ENCODE measurements at places on chromosomes 5 and 9.

DNA sequence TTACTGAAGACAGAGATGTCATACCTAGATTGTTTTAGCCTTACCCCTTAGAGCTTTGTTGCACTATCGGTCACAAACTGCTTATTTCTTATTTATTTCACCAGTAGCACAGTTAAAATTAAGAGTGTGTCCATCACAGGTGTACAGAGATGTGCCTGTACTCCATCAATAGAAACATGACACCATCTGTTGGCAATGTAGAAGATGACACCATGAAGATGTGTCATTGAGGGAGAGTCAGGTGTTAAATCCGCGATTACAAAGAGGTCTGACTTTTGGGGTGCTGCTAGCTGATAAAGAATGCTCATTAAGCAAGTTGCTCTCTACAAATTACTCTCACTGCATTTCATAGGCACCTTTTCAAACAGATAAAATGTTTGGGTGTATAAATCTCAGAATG is 164.4 kb downstream of the SMARCA2 start:
- no peak for DNase-seq

DNA sequence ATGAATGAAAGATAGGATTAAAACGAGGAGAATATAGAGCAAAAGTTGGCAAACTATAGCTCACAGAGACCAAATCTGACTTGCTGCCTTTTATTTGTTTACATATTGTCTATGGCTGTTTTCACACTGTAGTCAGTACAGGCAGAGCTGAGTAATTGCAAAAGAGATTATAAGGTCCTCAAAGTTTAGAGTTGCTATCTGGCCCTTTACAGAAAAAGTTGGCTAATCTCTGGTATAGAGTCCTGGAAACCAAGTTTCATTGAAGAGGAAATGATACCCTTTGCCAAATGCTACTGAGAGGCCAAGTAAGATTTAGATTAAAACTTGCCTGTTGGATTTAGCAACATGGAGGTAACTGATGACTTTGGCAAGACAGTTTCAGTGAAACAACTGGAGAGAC is 36.0 kb downstream of the LYRM7 start:
- no peak for DNase-seq

DNA sequence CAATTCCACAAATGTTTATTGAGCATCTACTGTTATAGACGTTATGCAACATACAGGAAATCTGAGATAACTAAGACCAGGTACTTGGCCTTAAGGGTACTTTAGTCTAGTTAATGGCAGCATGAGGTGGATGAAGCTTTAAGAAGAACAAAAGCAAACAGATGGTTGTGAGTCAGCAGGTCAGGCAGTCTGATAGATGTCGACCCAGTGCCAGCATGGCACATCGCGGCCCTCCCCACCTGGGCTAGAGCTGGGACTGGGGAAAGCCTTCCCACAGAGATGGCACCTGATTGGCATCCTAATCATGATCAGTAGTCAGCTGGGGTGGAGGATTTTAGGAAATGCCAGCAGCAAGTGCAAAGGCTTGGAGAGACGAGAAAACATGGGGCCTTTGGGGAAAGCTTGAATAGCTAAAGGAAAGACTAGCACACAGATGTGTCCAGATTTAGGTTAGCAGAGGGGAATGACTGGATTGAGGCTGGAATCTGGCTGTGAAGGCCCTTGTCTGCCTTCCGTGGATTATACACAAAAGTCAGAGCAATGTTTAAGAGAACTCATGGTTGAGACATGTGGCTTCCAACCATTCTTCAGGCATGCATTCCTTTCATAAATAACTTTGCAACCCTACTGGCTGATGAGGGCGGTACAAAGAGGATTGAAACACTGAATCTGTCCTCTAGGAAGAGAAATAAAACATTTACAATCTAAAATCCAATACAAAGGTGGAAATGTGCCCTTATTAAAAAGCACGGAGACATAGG is 395.4 kb upstream of the WWC1 start:
- DNase-seq = no peak

DNA sequence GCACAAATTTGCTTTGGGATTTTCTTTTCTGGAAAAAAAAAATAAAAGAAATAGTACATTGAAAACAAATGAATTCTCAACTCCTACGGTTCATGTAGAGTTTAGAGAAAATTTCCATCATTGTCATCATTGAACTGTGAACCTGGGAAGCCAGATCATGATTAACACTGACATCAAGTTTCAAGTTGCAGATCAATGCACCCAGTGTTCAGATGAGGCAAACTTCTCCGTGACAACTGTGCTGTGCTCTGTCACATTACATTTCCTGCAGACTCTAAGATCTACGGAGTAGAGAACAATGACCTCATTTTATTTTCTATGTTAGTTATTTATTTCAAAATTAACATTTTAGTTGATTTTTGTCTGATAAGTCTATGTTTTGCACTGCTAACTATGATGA is 99.7 kb downstream of the MAP1B start:
- DNase-seq = no peak

DNA sequence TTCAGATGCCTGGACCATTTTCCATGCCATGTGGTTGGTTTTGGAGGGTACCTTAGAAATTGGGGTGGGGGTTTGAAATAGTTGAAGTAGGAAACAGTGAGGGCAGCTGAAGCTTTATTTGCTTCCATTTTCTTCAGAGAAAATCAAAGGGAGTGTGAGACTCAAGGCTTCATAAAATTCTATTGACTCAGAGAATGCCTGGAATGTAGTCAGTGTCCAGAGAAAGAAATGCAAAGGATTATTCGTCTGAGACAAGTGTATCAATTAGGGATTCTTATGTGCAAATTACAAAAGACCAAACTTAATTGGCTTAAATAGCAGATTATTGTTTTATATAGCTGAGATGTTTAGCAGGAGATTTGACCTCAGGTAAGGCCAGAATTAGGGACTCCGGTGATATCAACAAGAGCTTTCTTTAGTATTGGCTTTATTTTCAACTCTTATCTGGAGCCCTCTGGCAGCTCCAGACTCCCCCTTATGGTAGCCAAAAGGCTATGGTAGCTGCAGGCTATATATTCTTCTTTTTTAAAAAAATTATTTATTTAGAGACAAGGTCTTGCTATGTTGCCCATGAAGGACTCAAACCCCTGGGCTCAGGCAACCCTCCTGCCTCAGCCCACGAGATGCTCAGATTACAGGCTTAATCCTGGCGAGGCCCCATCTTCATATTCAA is 38.9 kb downstream of the PTTG1 start:
- no peak for DNase-seq

DNA sequence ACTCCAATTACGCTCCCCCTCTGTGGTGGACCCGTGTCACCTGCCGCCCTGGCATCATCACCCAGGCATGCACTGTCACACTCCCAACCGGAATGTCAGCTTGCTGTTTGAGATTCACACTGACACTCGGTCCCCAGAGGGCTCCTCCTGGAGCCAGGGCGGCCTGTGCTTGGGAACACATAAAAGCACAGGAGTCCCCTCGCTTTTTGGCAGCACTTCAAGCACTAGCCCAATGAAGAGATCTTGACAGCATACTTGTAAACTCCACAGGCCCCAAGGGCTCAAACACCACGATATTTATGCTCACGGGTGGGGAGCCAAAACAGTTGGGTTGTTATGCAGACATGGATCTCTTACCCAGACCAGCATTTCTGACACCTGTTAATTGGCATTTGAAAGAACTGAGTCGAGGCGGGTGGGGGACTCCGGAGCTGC is 90.8 kb upstream of the EGFLAM start:
- no peak for DNase-seq

GRCh38 chr9:35656348-35656747 is 1.5 kb downstream of the RMRP start:
- DNase-seq = no peak

GRCh38 chr9:105259731-105260612 is 15.5 kb downstream of the SLC44A1 start:
- DNase-seq = no peak

DNA sequence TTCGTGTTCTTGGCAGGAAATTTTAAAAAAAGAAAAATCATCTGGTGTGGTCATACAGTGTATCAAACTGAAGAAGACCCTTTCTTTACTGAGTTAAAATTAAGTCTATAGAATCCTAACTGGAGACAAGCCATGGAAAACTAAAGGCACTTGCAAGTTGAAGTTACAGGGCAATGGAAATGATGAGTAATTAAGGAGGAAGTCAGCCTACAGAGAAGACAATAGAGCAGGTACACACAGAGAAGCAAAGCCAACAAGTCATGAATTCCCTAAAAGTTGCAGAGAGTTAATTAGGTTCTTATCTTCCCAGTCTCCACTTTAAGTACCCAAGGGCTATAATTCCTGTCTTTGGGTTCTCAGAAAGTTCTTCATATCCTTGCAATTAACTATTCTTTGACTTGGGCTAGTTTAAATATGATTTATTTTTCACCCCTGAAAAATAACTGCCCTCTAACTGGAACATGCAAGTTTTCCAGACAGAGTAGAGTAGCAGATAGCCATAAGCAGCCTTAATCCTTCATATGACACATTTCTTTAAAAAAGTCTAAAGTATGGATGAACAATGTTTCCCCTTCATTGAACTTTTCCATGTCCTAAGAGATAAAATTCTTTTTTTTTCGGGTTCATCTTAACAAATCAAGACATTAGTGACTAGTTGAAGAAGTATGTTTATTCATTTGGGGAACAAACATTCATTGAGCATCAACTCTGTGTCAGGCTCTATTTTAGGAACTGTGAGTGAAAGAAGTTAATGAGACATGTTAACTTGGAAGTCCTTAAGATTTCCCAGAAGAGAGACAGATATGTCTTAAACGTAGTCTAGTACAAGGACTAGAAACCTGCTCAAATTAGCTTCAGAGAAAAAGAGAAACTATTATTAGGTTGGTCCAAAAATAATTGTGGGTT is 5.2 kb upstream of the ITGA2 start:
- no peak for DNase-seq

- no peak for DNase-seq
These were observed 262.5 kb downstream of the DOCK8 start for GRCh38 chr9:477193-477592.

DNA sequence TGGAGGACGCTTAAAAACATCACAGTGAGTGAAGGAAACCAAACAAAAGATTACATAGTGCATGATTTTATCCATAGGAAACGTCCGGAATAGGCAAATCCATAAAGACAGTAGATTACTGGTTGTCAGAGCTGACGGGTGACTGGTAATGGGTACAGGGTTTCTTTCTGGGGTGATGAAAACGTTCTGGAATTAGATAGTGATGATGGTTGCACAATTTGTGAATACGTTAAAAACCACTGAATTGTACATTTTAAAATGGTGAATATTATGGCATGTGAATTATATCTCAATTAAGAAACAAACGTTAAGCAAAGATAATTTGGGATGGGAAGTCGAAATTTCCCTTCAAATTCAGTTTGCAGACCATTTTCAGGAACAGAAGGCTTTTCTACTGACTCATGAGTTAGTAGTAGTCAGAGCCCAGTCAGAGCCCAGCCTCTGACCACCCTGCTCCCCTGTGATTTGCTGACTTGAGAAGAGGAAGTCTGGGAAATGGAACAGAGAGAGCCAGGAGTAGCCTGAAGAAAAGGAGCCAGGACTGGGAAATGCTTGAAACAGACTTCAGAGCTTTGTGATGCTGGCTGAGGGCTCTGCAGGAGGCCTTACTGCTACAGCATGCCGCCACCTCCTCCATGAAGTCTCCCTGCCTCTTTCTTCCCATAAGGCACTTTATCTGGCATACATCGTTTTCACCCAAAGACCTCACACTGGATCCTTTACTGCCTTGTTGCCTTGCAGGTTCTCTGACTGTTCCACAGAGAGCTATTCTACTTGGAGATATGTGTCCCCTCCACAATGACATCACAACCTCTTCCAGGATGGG is 46.4 kb upstream of the CTNNA1 start:
- no peak for DNase-seq

GRCh38 chr9:86285261-86285660 is 2.9 kb upstream of the ISCA1 start:
- DNase-seq = no peak

GRCh38 chr5:103475629-103476240 is 86.9 kb downstream of the NUDT12 start:
- DNase-seq = no peak

DNA sequence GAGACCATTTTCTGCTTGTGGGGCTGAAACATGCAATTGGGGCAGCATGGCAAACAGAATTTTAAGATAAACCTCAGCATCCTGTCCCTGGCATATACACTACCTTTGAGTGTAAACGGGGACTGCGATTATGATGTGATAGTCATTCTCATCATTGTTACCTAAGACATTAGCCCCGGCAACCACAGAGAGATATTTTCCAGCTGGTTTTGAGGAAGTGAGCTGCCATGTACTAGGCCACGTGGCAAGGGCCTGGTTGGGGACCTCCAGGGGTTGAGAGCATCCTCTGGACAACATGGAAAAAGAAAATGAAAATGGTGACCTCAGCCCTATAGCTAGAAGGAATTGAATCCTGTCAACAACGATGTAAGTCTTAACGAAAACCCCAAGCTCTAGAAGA is 623.6 kb upstream of the CDH18 start:
- DNase-seq = no peak

GRCh38 chr9:87039809-87040392 is 92.6 kb upstream of the GAS1 start:
- no peak for DNase-seq

DNA sequence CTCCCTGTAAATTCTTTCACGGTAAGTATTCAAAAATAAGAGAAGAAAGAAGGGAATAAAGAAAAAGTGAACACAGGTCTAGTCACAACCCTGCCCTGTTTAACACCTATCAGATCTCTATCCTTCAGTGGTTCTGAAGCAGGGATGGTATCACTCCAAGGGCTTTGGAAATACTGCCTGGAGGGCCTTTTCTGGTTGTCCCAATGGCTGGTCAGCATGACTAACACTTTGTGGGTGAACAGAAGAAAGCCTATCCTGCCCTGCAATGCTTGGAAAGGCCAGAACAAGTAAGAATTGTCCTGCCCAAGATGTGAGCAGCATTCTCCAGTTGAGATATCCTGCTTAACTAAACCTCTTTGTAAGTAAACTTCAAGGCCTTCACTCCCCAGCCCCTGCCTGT is 124.9 kb downstream of the TMEM167A start:
- no peak for DNase-seq

GRCh38 chr5:59178071-59178470 is 595.2 kb downstream of the RAB3C start:
- DNase-seq = no peak

DNA sequence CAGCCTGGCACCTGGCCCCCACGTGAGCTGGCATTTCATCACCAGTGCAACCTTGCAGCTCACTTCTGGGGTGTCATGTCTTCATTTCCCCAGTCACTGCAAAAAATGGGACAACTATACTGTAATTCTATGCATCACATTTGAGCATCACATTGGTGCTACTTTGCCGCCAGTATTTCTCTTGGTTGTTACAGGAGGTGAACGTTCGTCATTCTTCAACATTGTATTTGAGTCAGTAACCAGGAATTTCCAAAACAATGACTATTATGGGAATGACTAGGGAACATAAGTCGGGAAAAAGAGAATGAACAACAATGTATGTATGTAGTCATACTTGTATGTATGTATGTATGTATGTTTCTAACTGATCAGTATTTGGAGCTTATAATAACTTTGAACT is 1278.0 kb downstream of the EFNA5 start:
- no peak for DNase-seq

GRCh38 chr5:37391591-37391990 is 12.5 kb downstream of the WDR70 start:
- DNase-seq = no peak

- DNase-seq = no peak
These were observed 121.5 kb downstream of the MAST4 start for GRCh38 chr5:66717455-66718373.

All from stimulated activated CD8-positive, alpha-beta memory T cell treated with anti-CD3 and anti-CD28 coated beads, Interleukin-4, amount 100 ng/mL, for 24 hours (primary cell).